NCI-H1930 (cell line): ENCODE measurements at places on chromosomes 12 and 14.

- no peak for DNase-seq
These were observed 135.3 kb downstream of the PAPOLA start for GRCh38 chr14:96637521-96637920.

DNA sequence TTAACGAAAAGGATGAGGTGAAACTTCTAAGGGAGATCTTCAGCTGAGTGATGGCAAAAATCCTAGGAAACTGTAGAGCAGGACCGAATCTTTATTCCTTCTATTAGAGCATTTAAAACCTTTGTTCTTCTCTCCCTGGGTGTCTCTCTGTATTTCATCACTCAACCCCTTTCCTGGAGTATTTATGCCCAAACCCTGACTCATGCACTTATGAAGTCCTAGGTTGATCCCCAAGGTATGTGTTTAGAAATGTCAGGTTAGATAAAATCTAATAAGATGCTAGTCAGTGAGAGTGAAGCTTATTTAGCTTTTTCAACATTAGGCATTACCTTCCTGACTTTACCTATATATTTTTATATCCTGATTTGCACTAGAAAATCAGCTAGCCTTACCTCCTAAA, 239.8 kb upstream of the NPAS3 start:
- DNase-seq: no peak

- DNase-seq: no peak
These were observed 72.7 kb downstream of the MNAT1 start for GRCh38 chr14:60807247-60807646.

DNA sequence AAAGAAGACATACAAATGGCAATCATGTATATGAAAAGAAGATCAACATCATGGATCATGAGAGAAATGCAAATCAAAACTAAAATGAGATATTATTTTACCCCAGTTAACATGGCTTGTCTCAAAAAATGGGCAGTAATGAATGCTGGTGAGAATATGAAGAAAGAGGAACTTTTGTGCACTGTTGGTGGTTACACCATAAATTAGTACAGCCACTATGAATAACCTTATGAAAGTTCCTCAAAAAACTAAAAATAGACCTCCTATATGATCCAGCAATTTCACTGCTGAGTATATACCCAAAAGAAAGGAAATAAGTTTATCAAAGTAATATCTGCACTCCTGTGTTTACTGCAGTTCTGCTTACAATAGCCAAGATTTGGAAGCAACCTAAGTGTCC, 151.7 kb downstream of the PDZRN4 start:
- no peak for DNase-seq

DNA sequence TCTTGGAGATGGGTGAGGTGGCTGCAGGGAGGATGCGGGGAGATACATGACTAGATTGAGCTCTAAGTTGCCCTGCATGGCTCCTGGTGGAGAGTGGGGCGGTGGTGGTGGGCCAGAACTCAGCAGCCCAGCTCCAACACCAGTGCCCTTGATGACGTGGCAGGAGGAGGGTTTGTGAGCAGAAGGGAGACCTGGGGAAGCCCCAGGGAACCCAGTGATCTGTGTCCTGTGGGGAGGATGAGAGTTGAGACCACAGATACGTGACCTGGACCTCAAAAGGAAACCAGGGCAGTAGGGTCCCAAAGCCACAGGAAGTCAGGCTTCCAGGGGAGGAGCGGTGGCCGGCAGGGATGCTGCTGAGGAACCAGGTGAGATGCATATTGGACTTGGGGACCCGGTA, 989.1 kb upstream of the TMEM132C start:
- DNase-seq: no peak

DNA sequence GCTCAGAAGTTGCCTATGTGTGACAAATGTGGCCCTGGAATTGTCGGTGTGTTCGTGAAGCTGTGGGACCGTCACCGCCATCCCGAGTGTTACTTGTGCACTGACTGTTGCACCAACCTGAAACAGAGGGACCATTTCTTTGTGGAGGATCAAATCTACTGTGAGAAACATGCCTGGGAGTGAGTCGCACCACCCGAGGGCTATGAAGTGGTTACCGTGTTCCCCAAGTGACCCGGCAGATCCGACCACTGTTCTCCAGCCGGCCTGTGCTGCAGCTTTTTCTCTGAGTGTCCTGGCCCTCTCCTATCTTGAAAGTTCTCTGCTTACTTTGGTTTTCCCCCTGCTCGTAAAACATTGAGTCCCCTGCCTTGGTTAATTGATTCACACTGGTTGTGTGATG, 65.3 kb downstream of the VCPKMT start:
- DNase-seq: no peak

GRCh38 chr14:104076743-104077142, 8.8 kb upstream of the ASPG start:
- no peak for DNase-seq

DNA sequence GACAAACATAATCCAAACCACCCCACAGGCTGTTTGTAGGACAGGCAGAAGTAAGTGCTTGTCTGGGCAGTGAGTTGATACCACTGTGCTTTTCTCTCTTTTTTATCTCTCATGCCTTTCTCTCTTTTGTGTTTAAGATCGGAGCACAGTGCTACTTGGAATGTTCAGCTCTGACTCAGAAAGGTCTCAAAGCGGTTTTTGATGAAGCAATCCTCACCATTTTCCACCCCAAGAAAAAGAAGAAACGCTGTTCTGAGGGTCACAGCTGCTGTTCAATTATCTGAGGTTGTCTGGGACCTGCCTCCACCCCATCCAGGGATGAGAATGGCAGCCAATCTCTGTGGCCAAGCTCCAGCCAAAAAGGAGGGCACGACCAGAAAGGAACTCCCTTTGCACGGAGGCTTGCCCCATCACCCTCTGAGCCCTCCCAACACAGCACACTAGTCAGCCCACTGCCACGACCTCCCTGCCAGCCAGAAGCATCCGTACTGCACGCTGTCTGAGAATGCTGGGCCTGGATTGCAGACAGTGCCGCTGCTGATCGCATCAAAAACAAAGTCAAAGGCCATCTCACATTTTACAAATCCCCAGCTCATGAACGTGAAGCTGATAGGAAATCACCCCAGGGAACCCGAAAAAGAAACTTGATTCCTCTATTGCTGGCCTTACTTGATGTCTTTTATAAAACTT, 27.8 kb downstream of the GPHB5 start:
- DNase-seq: no peak
